NCI-H1092 (cell line): ENCODE measurements at places on chromosomes 1 and 21.

- no peak for DNase-seq
These were observed 27.6 kb upstream of the CTH start for GRCh38 chr1:70383483-70383882.

- DNase-seq, result no peak
These were observed 32.4 kb upstream of the ECE1 start for GRCh38 chr1:21322681-21323016.

DNA sequence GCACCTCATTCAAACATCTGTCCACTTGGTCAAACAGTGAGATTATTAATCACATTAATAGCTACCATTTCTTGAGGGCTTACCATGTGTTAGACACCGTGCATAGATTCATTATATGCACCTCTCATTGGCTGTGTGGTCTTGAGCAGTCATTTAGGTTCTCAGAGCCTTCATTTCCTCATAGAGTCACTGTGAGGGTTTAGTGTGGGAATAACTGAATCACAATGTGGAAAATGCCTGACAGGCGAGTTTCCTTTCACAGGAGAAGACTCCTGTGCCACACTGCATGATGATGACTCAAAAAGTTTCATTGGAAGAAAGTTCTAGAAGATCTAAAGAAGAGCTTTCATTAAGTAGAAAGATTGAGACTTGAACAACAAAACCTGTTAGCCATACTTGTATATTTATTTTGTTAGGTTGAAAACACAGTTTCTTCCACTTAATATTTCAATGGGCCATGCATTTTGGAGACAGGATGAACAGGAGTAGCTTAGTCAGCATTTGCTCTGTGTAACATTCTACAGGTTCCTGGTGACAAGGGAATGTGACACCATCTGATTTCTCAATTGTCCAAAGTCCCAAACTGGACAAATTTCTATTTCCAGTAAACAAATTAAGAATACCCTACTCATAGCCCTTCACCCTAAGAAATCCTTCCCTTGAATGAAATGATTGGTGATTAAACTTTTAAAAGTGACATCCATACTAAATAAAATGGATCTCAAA is 45.7 kb downstream of the FYB2 start:
- no peak for DNase-seq

DNA sequence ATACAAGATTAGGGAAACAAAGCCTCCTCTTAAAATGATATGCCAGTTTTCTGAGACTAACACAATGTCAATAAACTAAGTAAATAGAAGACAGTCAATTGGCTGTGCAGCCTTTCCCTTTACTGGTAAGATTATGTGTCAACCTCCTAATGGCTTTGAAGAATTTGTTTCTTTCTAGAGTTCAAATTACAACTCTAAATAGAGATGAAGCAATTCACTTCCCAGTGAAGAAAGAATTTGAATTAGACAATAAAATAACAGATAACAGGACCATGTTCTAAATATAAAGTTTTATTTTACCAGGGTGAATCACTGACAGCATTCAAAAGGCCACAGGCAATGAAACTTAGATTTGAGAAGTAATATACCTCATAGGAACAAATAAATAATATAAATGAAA is 680.3 kb downstream of the PLA2G4A start:
- DNase-seq, result peak; percentile 3

GRCh38 chr1:19066874-19067181 is 110.4 kb upstream of the IFFO2 start:
- no peak for DNase-seq

DNA sequence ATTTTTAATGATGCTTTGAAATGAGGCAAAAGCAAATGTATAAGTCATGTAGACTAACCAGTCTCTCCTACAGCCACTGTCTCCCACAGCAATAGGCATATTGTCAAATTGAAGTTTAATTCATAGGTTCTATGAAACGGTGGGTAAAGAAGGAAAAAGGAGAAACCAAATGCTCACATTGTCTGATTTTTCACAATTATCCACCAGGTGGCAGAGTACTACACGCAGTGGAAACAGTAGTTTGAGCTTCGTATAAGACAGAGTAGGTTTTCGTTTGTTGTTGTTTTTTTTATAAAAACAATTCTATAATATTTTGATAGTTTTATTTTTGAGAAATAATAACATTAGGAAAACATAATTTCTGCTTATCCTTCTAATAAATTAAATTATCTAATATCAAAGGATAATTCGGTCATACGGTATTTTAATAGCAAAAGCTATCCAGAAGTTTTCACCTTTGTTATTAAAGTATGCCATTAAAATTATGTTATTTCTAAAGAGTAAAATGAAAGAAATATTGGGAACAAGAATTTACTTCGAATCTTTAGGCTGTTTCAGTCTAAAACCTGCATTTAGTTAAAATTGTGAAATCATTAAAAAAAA is 39.1 kb downstream of the TYW3 start:
- DNase-seq, result peak; percentile 44

GRCh38 chr1:22001409-22001808 is at the start of gene CELA3A:
TSS of gene CELA3A (plus strand) at chr1:22001657. CDS start at chr1:22001675, 18 bp downstream.
- DNase-seq, result no peak

GRCh38 chr1:244316407-244316806 is 135.3 kb downstream of the ADSS2 start:
- DNase-seq, result no peak

DNA sequence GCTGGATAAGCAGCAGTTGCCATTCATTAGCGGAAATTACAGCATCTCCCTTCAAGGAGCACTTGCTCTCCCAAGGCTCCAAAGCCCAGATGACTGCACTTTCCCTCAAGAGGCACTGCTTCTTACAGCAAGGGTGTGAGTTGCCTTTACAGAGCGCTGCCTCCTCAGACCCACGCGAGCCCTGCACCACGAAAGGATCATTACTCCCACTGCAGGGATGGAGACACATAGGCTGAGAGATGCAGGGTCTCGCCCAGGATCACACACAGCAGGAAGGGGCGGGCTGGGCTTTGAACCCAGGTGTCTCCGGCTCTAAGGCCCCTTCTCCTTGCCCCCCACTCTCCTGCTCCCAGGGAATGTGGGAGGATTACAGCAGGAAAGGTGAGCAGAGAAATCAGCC is 405.5 kb downstream of the MATN1 start:
- no peak for DNase-seq

GRCh38 chr1:112956544-112957132 is 642 bp upstream of the SLC16A1 start:
- DNase-seq, result no peak

DNA sequence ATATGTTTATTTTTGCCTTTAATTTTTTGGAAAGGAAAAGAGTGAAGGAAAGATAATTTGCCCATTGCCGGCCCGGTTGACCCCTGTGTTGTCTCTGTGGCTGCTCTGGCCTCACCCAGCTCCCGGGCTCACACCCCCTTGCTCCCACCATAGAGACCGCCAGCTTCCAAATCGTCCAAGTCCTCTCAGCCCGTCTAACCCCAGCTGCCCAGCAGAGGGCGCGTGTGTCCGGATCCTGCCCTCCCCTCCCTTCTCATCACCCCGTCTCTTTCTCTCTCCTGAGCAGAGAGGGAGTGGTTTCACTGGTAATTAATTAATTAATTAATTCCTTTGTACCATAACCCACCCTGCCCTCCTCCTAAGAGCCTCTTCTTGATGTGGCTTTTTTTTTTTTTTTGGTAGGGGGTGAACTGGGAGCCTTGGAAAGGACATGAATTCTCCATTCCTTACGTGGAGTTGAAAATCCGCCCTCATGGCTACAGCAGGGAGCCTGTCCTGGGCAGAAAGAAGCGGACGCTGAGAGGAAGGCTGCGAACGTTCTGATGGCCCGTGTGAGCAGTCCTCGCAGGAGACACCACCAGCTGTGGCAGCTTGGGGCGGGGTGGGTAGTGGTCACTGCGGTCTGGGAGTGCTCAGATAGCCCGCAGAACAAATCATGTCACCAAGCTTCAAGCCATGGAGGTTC is 45.9 kb downstream of the KIAA0040 start:
- peak; percentile 58 for DNase-seq

- DNase-seq, result no peak
These were observed 1.5 kb upstream of the THRAP3 start for GRCh38 chr1:36222481-36223380.

GRCh38 chr1:8318436-8318835 is 522 bp downstream of the SLC45A1 start:
- no peak for DNase-seq

DNA sequence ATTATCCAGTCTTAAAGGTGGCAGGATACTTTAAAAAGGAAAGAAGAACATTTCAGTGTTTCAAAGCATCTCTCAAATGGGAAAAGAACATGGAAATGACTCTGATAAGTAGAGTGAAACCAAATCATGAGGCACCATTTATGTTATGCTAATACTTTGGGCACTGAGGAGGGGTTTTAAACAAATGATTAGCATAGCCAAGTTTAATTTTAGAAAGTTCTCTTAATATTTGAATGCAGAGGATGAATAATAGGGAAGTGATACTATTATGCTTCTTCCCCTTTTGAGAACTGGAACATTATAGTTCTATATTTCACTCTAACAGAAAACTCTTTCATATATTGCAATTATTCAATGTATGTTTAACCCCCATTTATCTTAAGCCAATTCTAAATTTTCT is 1181.9 kb upstream of the PRMT6 start:
- DNase-seq, result no peak

DNA sequence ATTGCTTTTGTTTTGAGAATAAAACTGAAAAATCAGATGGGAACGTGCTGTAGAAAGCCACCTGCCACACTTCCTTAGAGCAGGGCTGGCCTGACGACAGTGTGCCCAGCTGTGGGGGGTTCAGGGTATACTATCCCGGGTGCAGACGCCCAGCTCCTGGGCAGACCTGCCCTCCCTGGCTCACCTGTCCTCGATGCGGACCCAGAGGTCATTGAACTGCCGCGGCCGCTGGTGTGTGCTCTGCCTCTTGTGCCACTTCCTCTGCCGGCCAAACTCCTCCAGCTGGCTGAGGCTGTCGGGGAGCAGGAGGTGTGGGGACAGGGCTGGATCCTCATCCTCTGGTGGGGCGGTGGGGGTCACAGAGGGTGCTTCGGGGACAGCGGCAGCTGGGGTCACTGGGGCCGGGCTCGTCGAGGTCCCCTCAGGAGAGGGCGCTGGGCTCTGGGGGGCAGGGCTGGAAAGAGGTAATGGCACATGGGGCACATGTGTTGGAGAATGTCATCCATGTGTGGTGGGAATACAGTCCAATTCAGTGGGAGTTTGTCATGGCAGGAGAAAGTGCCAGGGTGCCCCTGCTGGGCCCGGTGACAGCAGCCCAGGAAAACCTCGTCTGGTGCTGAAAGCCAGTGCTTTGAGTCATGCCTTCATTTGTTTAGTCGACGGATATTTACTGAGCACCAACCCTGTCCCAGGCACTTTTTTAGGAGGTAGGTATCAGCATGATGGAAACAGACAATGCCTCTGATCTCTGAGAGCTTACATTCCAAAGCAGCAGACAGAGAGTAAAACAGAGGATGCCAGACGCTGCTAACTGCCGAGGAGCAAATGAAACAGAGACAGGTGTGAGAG is 222.0 kb downstream of the TRABD2B start:
- no peak for DNase-seq

- no peak for DNase-seq
These were observed 17.2 kb downstream of the PTAFR start for GRCh38 chr1:28159243-28159642.

GRCh38 chr1:107896936-107897335 is 68.0 kb downstream of the VAV3 start:
- DNase-seq, result no peak
